Activated CD4-positive, alpha-beta T cell treated with anti-CD3 and anti-CD28 coated beads, Interleukin-2, amount 10 ng/mL, durations not matched to agents 24 days and 14 days (primary cell): ENCODE measurements at places on chromosomes 4 and X. TPM values are rescaled to one million over a fixed set of nuclear protein-coding genes. Genes with fewer than 3 reads are reported as not detected.

DNA sequence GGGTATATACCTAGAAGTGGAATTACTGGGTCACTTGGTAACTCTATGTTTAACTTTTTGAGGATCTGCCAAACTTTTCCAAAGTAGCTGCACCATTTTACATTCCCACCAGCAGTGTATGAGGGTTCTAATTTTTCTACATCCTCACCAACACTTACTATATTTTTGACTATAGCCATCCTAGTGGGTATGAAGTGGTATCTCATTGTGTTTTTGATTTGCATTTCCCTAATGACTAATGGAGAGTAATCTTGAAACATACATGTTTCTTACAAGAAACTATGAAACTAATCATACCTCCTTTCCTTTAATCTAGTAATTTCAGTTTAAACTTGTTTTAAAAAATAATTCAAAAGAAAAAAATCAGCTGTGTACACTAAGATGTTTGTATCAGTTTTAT is 17.9 kb downstream of the BCLAF3 start:
- DNase-seq = no peak

DNA sequence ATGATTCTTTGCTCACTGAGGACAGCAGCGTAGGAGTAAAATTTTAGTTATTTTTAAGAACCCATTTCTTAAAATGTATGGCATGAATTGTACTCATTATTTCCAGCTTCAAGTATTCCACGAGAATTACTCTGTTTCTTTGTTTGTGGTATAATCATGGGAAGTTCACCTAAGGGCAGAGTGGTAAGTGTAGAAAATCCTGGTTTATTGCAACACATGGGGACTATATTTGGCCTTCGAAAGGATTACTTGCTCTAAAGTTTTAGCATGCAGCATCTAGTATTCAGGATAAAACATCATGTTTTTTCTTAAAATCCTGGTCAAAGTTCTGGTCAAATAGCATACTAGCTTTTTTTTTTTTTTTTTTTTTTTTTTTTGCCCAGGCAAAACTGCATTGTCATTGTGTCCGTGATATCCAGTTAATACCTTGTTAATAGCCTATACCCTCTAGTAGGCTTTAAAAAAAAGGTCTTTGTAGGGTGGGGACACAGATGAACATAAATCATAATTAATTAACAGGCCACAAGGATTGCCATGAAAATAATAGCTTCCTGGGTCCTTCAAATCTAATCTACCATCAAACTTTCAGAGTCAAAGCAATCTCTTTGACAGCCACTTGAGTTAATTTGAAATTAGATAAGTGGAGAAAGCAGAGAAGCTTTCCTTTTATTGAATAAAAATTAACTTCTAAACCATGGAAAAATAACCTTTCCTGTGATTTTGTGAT is 44.6 kb upstream of the VEGFC start:
- DNase-seq = no peak

AKAP4 gene
- not detected in 2 replicates for total RNA-seq

SLC49A3 gene
- total RNA-seq = 0.40 and 0.72 TPM in 2 replicates

PLS3 gene
- total RNA-seq = 5.1 and 6.5 TPM in 2 replicates

- DNase-seq = peak; percentile 82
Observed at GRCh38 chrX:102950908-102951866, 14.1 kb downstream of the RAB40AL start.

- DNase-seq = no peak
Observed at GRCh38 chrX:131792356-131792749, 230.7 kb upstream of the STK26 start.

DNA sequence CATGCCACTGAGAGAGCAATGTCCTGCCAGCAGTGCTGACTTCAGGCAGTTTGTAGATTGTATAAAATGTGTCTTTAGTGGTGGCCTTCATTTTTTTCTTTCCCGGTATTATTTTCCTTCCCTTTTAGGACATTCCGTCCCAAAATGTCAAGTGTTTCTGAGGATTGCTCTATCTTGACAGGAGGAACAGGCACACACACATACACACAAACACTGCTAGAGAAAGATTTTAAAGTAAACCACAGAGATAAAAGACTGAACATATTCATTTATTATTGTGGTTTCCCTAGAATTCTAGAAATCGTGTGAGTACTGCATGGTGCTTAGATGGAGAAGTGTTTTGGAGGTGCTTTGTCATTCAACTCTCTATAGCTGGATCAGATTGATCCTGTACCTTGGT is 111.9 kb downstream of the GABRB1 start:
- DNase-seq = no peak

CLNK gene
- total RNA-seq = 0.79 and 0.80 TPM in 2 replicates

SH3RF1 gene
- 0.66 and 0.68 TPM in 2 replicates for total RNA-seq

MMRN1 gene
- total RNA-seq = not detected in 2 replicates

- DNase-seq = no peak
Observed at GRCh38 chrX:13485167-13485566, 84.2 kb upstream of the EGFL6 start.

- peak; percentile 94 for DNase-seq
Observed at GRCh38 chr4:7103031-7103606, 35.3 kb upstream of the GRPEL1 start.

ADGRG2 gene
- not detected in 2 replicates for total RNA-seq

FAM184B gene
- total RNA-seq = not detected in 2 replicates

DNA sequence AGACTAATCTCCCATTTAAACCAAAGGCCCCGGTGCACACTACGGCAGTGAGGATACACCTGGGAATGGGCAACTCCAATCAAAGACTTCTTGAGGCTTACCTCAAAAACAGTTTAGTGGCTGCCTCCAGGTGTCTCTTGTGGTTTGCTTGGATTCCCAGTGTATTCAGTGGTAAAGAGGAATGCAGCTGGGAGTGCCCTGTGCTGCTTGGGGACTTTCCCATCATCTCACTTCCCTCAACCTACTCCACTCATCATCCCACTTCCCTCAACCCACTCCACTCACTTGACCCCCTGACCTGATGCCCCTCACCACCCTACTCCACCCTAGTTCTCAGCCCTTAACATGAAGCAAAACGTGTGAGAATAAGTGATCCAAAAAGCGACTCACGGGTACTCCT is 177.3 kb upstream of the ETNPPL start:
- DNase-seq = no peak

DNA sequence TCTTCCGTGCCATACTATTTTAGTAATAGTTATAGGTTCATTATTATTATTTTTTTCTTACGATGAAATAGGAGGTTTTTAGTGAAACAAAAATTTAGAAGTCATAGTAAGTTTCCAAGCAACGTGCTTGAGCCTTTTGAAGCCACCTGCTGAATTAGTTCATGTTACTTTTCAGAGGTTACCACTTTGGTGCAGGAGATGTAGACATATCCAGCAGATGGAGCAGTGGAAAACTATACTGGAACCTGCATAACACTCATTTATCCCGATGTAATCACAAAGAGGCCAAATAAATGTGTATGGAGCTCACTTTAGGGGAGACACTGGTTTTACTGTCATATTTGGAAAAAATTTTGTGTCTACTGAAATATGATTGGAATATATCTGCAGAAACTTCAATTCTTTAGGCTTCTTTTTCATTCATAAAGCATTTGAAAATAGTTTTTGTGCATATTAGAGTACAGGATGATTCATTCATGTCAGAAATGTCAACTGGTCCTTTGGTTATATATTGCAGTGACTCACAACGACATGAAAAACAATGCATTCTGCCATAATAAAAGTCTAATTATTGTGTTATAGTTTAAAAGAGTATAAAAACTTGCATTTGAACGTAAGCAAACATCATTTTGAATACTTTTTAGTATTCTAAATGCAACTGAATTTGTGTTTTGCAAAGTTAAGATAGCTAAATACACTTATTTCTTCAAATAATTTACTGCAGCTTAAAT is 2182.9 kb upstream of the TENM3 start:
- DNase-seq = no peak

GRCh38 chr4:33057736-33058135 is 2337.6 kb downstream of the PCDH7 start:
- DNase-seq = no peak

DNA sequence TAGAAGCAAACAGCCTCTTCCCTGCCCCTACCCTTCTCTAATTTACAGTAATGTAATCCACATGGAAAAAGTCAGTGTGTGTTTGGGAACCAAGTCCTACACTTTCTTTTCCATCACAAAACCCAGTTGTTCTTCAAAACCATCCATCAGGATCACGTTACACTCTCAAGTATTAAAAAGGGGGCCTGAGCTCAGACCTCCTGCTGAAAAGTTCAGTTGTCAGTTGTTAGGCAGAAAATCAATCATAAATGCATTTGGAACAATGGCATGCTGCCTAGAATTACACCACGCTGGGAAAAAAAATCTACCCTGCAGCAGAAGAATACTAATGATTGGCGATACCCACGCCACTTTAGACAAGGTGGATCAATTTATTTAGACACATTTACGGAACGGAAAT is 236.5 kb downstream of the PARM1 start:
- no peak for DNase-seq

TCEAL5 gene
- total RNA-seq = not detected in 2 replicates

GRCh38 chr4:25540734-25541133 is 114.9 kb upstream of the SLC34A2 start:
- DNase-seq = no peak

FMR1 gene
- 36.0 and 37.3 TPM in 2 replicates for total RNA-seq

- DNase-seq = no peak
Observed at GRCh38 chr4:39655211-39655610, 16.5 kb upstream of the SMIM14 start.

DNA sequence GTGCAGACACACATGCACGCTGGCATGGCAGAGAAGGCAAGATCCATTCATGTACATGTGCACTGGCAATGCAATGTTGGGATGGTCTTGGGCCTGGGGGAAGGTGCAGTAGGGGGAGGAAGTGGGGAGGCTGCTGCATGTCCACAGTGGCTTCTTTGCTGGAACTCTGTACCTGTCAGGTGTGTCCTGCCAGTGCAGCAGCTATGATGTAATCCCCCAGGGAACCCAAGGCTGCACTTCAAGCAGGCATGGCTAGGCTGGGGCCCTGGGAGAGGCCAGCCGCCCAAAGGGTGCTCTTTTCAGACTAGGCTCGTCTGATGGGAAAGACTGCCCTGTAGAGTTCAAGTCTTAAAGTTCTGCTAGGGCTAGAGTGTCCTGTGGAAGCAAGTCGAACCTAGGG is 1304.0 kb downstream of the FAM133A start:
- DNase-seq = no peak

GRCh38 chr4:124163401-124163800 is 549.1 kb downstream of the ANKRD50 start:
- no peak for DNase-seq
